ENCODE measurements at places on chromosomes 5 and 9. TPM values are rescaled to one million over a fixed set of nuclear protein-coding genes. Genes with fewer than 3 reads are reported as not detected.

GRCh38 chr5:5341531-5342292 lies 80.8 kb upstream of the ICE1 start:
- DNase-seq: no peak

DNA sequence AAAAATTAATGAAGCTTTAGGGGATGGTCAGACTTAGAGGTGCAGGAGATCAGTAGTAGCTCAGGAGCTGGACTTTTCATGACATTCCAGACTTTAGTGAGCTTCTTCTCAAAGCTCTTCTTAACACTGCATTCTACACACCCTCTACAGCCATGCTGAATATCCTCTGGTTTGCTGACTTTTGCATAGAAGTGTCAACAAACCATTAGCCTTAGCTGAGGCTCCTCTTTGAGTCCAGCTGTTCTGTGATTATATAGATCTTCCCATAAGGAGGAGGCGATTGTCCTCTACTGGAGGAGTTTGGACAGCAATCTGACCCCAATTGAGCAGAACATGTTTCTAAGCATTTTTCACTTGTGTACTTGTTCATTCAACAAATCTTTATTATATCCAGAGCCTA lies 75.0 kb upstream of the RUSC2 start:
- DNase-seq: no peak

- DNase-seq: no peak
These were observed 71.8 kb upstream of the LRRC70 start for GRCh38 chr5:62506659-62507460.

TPD52L3 gene
- not detected for total RNA-seq

- no peak for DNase-seq
These were observed 101.9 kb downstream of the PLK2 start for GRCh38 chr5:58357799-58358500.

- no peak for DNase-seq
These were observed 12.2 kb upstream of the ELL2 start for GRCh38 chr5:95973793-95974325.

GRCh38 chr5:105878402-105878801 lies 1792.3 kb downstream of the EFNA5 start:
- DNase-seq: no peak

GRCh38 chr5:1879292-1880263 lies 3.1 kb downstream of the IRX4 start:
- DNase-seq: no peak

PCDHGA1 gene
- total RNA-seq: 0.56 TPM

TBC1D2 gene
- 3.6 TPM for total RNA-seq

DNA sequence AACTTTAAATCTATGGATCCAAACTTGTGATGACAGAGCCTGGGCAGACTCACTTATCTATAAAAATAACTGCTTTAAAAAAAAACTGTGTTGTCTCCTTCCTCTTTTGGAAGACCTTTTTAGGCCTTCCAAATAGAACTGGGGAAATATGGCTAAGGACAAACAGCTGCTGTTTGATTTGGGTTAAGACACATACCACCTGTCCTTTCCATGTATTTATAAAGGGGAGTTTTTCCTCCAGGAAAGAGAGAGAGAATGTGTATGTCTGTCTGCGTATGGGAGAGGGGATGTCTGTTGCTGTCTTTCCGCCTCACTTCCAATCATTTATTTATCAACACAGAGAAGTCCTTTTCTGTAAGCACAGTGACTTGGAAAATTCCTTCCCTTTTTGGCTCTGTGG lies 2.8 kb downstream of the ARHGEF37 start:
- DNase-seq: no peak

- DNase-seq: no peak
These were observed 18.8 kb upstream of the CPEB4 start for GRCh38 chr5:173869316-173869715.

DNA sequence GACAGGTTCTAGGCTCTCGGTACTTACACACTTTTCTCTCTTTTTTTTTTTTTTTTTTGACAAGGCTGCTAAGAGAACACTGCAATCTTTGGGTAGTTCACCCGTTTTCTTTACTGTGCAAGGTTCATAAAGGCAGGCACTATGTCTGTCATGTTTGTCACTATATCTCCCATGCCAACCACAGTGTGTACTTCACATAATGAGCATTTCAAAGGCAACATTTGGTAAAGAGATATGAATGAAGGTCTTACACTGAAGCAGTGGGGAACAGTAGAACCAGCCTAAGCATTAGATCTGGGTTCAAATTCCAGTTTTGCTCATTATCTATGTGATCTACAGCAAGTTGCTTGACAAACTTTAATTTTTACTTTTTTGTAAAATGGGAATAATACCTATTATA lies 1.5 kb upstream of the HMGCR start:
- DNase-seq: no peak

SHISAL2B gene
- not detected for total RNA-seq

DNA sequence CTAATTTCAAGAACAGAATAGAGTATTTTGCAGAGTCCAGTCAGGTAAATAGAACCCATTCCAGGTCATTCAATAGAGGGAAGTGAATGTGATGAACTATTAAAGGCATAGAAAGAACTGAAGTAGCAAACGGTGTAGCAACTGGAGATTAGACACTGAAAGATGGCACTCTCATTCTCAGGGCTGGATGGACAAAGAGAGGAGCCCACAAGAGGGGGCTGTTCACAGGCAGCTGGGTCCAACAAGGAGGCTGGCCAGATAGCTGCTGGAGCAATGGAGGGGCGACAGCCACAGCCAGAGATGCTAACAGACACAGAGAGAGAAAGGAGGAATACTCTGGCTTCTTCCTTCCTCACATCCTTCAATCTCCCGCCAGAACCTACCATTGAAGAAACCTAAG lies 93.1 kb upstream of the SMARCA2 start:
- DNase-seq: no peak

DNA sequence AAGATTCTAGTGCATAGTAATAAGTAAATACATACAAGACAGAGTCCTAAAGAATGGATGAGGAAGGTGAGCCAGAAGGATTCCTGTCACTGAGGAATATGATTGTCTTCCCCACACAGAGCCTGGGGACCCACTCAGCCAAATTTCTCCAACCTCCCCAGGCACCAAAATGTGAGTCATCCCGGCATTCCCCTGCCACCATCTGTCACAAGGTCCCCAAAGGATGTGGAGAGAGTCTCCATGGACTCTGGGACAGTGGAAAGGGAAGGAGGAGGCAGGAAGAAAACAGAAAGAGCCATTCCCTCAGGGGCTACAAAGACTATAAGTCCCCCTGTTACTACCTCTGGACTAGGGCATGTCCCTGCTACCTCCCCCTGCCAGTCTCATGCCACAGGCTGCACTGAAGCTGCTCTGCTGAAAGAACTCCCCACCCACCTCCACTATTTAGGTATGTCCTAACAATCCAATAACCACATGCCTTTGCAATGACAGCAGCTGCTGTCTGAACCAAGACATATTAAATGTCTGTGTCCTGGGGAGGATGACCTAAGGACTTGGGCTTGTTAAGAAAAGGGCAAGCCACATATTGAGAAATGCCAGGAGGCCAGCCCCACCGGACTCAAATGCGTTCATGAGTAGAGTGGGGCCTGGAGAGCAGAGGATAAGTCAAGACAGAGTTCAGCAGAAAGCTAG lies 10.7 kb upstream of the OR5C1 start:
- DNase-seq: peak; percentile 15

GRCh38 chr5:402615-403359 lies 40.2 kb upstream of the EXOC3 start:
- no peak for DNase-seq

GRCh38 chr5:157449011-157449723 lies 10.8 kb upstream of the NIPAL4 start:
- no peak for DNase-seq

- DNase-seq: no peak
These were observed 32.8 kb upstream of the ZSWIM6 start for GRCh38 chr5:61299261-61299681.

DNA sequence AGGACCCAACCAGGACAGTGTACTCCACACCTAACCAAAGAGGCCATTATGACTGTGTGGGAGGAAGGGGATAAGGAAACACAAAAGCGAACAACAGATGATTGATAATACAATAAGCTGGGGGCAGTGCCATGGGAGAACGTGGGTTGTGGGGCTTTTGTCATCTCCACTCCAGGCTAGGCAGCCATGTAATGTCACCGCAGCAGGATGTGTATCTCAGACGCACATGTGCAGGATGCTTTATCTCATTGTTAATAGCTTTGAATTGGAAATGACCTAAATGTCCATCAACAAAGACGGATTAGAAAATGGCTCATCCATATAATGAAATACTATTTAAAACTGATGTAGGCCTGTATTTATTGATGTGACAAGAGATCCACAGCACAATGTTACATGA lies 51.0 kb downstream of the EPB41L4B start:
- no peak for DNase-seq

- DNase-seq: no peak
These were observed 236.6 kb downstream of the CDK5RAP2 start for GRCh38 chr9:120343416-120343815.

DNA sequence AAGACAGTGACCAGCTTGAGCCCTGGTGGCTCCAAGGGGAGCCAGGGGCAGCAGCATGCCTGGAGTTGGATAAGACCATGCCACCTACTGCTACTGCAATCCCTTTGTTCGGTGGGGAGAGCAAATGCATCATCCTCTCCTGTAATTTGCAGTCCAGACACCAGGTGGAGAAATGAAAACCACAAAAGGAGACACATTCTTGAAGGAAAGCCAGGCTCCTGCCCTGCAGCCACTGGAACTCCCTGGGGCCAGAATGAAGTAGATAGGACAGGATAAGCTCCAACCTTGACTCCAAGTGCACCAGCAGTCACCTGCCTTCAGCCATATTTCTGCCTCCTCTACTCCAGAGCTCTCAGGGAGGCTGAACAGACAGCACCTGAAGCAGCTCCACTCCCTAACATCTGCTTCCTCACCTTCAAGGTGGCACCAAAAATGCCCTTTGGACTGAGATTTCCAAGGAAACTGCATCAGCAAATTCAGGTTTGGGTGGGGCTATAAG lies 65.1 kb upstream of the IQGAP2 start:
- peak; percentile 42 for DNase-seq

GRCh38 chr5:116989995-116990394 lies 415.4 kb upstream of the SEMA6A start:
- DNase-seq: no peak

TNPO1 gene
- 235 TPM for total RNA-seq

DNA sequence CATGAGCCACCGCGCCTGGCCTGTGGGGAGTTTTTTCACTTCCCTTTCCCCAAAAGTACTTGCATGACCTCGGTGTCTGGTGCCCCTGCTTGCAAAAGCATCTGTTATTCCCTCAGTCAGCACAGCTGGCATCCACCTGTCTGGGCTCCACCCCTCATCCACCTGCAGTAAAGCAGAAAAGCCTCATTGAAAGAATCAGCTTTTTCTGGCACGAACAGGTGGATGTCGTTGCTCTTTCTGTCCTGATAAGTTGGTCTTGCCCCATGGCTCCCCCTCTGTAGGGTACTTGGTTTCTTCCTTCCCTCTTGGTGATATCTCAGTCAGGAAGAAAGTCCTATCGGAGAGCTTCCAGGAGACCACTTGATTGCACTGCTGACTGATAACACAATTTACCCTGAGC lies 37.4 kb downstream of the WWC1 start:
- no peak for DNase-seq
